ENCODE measurements at places on chromosomes 6 and 20. TPM values are rescaled to one million over a fixed set of nuclear protein-coding genes. Genes with fewer than 3 reads are reported as not detected.

APCDD1L gene
- total RNA-seq, result 5.7 TPM

FAM209B gene
- total RNA-seq, result not detected

CITED2 gene
- 55.7 TPM for total RNA-seq

GRCh38 chr6:122207794-122208193 lies 191.7 kb upstream of the HSF2 start:
- DNase-seq, result no peak

- DNase-seq, result no peak
These were observed 8.7 kb downstream of the CCN5 start for GRCh38 chr20:44723798-44724362.

DNA sequence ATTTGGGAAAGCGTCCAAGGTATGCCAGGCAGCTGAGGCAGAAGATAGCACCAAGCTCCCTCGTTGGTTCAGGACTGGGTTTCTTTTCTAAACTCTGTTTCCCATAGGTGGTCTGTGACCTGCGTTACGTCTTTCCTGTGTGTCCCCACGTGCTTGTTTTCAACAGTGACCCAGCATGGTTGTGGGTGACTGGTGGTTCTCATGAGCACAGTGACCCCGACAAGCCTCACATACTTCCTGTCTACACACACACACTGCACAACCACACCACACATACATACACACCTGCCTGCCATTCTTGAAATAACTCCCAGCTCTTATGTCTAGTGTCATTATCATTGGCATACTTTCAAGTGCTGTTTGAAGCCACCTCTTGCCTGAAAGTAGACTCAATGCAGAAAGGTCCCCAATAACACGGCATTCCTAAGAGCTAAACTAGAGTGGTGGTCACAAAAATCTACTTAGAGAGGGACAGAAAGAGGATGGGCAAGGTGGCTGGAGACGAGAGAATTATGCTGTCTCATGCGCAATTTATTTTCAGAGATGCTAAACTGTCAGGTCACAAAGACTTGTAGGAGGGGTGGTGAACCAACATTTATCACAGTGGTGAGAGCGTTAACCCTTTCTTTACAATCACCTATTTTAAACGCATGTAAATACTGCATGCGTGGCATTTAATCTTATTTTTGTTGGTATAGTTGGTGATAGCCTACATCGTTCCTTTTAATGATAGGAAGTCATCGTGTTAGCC lies 66.7 kb downstream of the GCNT2 start:
- peak; percentile 30 for DNase-seq

DNA sequence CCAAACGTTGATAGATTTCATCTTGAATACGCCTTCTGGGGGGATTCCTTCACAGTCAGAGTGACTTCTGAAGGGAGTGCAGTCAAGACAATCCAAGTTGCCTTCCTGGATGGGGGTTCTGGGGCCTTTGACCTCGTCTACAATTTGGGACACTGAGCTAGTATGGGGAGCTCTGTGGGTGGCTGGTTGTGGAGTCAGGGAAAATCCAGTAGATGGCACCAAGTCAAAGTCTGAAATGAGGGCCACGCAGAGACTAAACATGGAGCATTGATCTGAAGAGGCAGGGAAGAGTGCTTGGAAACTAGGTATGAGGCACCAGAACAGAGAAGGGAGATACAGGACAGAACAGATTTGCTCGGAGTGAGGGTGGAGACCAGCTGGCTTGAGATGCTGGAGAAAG lies 43.6 kb upstream of the CCN6 start:
- no peak for DNase-seq

DNA sequence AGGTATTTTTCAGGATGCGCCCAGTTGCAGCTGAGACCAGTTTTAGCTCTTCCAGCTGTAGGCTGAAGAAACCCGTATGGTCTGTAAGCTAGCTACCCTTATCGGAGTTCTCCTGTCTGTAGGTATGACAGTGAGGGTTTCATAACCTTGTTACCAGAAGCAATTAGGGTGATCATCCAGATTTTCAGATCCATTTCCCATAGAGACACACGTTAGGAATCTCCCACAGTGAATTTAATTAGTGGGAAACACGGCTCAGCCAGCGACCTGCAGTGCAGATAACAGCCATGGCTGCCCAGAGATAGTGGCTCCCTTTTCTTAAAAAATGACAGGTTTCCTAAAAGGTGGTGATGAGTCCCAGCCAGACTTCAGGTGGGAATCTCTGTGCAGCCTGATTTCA lies 111.1 kb downstream of the BTBD3 start:
- DNase-seq, result no peak

DNA sequence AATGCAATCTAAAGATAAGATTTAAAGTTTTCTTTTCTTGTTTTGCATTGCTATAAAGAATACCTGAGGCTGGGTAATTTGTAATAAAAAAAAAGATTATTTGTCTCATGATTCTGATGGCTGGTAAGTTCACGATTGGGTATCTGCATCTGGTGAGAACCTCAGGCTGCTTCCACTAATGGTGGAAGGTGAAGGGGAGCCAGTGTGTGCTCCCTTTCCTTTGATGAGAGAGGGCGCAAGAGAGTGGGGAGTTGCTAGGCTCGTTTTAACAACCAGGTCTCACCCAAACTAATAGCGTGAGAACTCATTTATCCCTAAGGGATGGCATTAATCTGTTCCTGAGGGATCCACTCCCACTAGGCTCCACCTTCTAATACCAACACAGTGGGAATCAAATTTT lies 353.2 kb downstream of the BTBD3 start:
- no peak for DNase-seq

DNA sequence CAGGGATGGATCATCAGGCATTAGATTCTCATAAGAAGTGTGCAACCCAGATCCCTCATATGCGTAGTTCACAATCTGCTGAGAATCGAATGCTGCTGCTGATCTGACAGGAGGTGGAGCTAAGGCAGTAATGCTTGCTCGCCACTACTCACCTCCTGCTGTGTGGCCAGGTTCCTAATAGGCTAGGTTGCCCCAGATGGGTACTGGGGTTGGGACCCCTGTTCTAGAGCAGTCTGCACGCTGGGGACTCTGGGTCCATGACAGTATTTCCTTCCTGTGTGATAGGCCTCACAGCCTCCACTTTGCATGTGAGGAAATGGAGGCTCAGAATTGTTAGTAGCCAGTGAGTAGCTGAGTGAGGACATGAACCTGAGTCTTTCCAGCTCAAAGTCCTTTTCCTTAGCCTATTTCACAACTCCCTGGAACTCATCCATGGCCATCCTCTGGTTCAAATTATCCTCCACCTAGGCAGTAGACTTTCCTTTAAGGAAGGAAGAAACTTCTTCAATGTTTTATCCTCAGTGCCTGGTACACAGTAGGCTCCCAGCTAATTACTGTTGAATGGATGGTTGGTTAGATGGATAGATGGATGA lies 117.2 kb downstream of the SYCP2 start:
- no peak for DNase-seq

DNA sequence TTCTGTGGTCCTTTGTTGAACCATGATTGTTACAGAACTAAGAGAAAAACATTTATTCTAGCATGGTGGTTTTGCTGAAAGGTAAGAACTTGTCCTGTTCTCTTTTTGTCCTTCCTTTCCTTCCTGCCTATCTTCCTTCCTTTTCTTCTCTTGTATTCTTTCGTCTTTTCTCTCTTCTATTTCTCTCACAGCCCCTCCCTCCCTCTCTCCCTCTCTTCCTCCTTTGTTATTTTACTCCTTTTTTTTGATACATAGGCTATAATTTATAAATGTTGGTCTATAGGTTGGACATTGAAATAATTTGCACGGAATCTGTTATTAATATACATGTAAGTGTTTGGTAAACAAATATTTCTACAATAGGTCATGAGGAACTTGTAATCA lies 18.6 kb downstream of the ADGRB3 start:
- no peak for DNase-seq

DNA sequence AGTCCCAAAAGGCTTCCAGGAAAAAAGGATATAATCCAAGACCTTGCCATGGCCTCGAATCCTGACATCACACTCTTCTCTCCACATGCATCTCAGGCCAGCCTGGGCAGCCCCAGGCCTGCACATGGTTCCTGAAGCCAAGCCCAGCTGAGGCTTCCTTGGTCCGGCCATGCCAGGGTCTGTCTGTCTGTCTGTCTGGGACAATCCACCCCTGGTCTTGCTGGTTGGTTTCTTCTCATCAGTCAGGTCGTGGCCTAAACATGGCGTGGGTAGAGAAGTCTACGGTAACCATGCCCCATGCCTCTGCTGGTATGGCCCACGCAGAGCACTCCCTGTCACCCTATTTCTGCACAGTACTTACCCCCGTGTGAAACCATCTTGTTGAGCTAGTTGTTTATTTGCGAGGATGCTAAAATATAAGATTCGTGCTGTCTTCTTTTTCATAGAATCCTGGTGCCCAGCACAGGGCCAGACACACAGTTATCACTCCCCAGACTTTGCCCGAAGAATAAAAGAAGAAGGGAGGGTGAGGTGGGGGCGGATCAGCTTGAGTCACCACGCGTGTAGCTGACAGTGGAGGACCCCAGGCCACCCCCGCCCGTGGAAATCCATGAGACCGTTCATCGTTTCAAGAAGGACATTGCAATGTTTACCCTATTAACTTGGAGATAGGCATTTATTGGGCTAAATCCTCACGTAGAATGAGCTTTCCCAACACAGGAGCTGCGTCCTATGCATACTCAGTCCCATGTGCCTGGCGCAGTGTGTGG lies 107.2 kb downstream of the RNASET2 start:
- DNase-seq, result no peak

Measured in renal cortical epithelial cell (primary cell).